Posterior vena cava (tissue), 2 donors: ENCODE measurements at places on chromosomes 5 and 9. TPM values are rescaled to one million over a fixed set of nuclear protein-coding genes. Genes with fewer than 3 reads are reported as not detected.

- no peak for DNase-seq
These were observed 8.5 kb downstream of the GOLPH3 start for GRCh38 chr5:32165597-32165996.

DNA sequence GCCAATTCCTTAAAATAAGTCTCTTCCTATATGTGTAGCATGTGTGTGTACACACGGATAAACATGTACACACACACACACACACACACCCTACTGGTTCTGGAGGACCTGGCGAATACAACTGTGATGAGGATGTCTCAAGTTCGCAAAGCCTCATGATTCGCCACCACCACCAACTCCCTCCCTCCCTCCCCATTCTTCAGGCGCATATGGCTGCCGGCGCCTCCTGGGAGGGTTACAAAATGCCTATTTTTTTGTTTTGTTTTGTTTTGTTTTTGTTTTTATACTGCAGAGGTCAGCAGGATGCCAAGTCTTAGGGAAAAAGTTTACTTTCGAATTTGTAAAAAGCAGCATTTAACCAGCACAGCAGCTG is 88.0 kb downstream of the DAP start:
- DNase-seq: no peak

DNA sequence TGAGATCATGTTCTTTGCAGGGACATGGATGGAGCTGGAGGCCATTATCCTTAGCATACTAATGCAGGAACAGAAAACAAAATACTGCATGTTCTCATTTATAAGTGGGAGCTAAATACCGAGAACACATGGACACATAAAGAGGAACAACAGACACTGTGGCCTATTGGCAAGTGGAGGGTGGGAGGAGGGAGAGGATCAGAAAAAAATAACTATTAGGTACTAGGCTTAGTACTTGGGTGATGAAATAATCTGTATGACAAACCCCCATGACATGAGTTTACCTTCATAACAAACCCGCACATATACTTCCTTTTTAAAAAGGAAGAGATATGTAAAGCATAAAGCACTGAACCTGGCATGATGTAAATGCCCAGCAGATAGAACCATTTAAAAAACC is 99.0 kb downstream of the MEGF10 start:
- DNase-seq: no peak

- no peak for DNase-seq
These were observed 112.4 kb downstream of the SSBP2 start for GRCh38 chr5:81638471-81638870.

GRCh38 chr5:67969631-67970030 is 245.9 kb upstream of the PIK3R1 start:
- no peak for DNase-seq

DNA sequence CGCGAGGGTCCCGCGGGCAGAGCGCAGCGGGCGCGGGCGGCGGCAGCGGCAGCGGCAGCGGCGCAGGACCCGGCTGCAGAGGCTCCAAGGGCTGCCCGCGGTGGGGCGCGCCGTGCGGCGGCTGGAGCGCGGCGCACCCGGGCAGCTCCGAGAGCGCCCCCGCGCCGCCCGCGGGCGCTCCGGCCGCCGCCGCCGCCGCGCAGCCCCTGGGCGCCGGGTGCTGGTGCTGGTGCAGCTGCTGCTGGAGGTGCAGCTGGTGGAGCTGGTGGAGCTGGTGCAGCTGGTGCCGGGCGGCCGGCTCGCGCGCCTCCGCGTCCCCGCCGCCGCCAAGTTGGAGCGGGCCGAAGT is 644 bp downstream of the IER5L start:
- no peak for DNase-seq

DNA sequence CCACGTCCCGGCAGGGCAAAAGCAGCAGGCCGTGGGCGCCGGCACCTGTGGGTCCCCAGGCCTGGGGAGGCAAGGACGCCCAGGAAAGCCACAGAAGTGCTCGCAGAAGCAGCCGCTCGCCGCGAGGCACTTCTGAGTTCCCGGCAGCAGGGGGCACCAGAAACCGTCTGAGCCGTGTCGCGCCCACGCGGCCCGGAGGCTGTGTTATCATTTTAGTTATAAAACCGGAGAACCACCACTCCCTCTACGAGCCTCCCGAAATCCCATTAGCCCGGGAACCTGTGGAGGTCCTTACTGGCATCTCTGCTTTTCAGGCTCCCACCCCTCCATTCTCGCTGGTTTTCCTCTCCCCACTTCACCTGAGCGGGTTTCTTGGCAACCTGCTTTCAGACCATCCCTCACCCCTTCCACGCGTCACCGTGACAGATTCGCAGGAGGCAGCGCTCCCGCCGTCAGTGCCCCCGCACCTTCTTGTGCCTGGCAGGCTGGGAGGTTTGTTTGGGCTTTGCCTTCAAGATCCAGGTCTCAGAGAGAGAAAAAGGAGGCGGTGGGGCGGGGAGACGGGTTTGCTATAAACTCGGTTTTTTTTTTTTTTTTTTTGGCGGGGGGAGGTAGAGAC is 2.3 kb downstream of the GDNF start:
- DNase-seq: peak; percentile 93

GRCh38 chr9:121459513-121459912 is 40.1 kb downstream of the GGTA1 start:
- DNase-seq: no peak

- DNase-seq: no peak
These were observed 116.7 kb downstream of the NR6A1 start for GRCh38 chr9:124654431-124654830.

- no peak for DNase-seq
These were observed 76.3 kb upstream of the PTGER4 start for GRCh38 chr5:40603378-40603777.

- no peak for DNase-seq
These were observed 298.2 kb downstream of the MAN2A1 start for GRCh38 chr5:109987970-109988369.

DNA sequence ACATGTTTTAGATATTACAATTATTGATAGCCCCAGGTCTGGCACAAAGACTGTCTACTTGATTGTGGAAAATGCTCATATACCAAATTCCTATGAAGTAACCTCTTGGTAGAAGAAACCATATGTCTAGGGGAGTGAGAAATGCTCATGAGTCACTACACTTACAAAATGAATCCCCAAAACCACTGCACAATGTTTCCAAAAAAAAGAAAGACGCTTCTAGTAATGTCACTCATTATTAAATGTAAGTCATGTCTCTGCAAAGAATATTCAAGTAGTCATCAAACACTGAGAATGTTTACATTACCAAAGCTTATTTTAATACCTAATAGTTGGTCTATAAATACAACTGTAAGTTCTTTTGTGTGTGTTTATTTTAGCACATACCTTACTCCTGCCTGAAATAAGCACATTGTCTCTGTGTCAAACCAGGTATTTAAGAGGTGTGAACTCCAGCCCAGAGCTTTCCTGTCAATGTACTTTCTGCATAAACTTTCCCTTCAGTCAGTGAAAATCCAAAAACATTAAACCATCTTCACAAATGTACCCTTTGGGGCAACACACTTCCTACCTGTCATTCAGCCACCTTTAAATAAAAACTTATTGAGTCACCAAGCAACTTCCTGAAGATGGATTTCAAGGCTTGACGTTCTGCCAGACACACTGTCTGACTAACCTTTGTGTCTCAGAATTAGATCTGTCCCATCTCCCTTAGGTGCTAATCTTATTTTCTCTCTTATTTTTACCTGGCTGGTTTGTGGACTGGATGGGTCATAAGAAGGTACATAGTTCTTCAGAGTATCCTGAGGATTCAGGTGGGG is 194.0 kb downstream of the NFIB start:
- DNase-seq: no peak

DNA sequence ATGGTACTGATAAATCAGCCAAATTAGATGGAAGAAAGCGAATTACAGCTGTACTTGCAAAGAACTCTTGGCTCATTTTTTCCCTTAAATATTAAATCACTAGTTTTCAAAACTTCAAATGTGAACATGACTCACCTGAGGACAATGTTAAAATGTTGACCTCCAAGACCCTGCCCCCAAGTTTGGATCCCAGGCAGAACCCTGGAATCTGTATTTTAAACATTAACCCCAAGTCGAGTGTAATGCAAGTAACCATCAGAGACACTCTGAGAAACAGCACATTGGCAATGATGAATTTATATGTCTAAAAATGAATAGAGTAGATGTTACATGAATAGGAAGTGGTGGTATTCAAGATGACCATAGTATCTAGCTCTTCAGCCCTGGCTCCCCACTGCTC is 2.3 kb upstream of the CD274 start:
- DNase-seq: no peak

DNA sequence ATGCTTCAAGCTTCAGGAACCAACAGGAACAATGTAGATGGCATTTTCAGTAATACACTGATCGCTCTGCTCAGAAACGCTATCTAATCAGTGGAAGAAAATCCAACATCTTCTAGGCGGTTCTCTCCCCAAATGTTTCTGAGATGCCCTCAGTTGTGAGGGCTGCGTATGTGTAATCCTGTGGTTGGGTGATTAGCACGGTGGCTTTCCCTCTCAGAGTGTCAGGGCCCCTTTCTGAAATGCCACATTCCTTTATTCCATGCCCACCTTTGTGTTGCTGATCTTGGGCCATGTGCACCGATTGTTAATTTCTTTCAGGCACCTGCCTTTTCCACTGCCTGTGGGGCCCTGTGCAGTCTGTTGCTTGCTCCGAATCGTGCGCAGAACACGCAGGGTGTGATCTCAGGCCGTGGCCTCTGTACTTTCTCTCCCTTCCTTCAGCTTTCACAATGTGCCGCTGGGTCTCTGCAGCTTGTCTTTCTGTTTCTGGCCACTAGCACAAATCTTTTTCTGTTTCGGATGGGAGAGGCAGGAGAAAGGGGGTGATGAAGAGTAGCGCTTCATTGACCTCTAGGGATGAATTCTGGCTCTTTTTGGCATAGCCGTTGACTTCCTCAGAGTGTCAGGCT is 324.0 kb downstream of the PARP8 start:
- DNase-seq: no peak

- no peak for DNase-seq
These were observed 41.5 kb upstream of the PTPDC1 start for GRCh38 chr9:94042516-94043360.

GRCh38 chr5:23314827-23315226 is 192.6 kb upstream of the PRDM9 start:
- DNase-seq: no peak

- DNase-seq: no peak
These were observed 76.8 kb downstream of the PALM2AKAP2 start for GRCh38 chr9:109856785-109857184.

GRCh38 chr5:160036243-160036642 is 27.3 kb downstream of the TTC1 start:
- DNase-seq: no peak

- no peak for DNase-seq
These were observed 153.1 kb downstream of the DROSHA start for GRCh38 chr5:31378838-31379237.

DNA sequence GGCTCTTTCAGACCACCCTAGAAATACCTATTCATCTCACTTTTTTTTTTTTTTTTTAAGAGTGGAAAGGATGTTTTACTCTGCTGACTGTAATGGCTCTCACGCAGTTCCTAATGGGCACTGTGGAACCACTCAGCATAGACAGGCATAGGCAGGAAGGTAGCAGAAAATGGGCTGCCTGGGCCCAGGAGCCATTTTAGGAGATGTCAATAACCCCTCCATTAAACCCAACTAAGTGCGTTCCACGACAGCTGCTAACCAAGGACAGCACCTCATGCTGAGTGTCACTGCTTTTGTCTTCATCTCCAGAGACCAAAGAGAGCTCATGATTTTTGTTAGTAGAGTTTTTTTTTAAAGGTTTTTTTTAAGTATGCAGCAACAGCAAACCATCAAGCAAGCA is 15.3 kb downstream of the MAP1B start:
- DNase-seq: no peak

DNA sequence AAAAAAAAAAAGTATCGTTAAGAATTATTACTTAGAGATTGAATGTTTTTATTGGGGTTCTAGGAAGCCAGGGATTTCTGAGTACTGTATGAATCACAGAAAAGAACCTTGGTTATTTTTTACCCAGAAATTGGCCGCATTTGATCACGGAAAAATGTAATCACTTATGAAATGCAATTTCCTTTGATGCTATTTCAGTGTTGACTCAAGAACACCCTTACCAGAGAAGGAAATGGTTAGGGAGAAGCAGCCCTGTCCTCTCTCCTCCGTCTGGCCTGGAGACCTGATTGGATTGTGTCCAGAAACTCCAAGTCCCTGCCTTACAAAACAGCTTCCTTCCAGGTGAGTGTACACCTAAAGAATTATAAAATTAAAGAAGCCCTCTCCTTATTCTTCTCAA is 116.7 kb downstream of the MED10 start:
- DNase-seq: no peak

GRCh38 chr9:124342776-124343485 is 72.3 kb downstream of the PSMB7 start:
- DNase-seq: no peak

GRCh38 chr5:71529682-71530081 is 57.5 kb upstream of the MCCC2 start:
- DNase-seq: no peak

GRCh38 chr5:33425314-33425713 is 15.5 kb upstream of the TARS1 start:
- DNase-seq: no peak

DNA sequence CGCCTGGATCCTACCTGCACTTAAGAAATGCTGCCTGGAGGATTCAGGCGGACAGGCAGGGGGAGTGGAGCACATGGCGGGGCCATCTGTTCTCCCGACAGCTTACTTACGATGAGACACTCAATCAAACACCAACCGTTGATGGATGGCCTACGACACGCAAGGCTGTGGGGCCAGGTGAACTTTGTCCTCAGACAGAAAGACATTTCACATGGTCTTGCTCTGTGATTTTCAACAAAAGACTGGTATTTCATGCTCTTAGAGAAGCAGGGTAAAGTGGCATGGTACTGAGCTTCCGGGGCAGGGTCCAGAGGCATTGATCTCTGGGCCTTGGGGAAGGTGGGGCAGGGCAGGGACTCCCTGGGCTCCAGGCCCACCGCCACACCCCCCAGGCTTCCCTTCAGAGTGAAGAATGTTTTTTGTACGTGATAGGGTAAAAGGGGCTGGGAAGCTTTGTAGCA is 9.1 kb upstream of the OLFM1 start:
- DNase-seq: peak; percentile 43

DNA sequence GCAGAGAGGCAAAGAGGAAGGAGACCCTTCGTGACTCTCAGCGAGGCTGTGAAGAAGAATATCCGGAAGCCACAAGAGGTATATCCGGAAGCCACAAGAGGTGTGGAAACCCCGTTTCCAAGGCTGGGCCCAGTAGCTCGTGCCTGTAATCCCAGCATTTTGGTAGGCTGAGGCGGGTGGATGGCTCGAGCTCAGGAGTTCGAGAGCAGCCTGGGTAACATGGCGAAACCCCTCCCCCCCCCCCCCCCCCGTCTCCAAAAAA is 612 bp upstream of the BBLN start:
- no peak for DNase-seq

GRCh38 chr5:38237681-38238080 is 20.7 kb upstream of the EGFLAM start:
- no peak for DNase-seq

Gene RUFY1
- total RNA-seq: 34.8 TPM

Gene FGF10
- 17.4 TPM for total RNA-seq

Gene FBXW11
- 47.8 TPM for total RNA-seq

Gene PKD2L2
- 0.29 TPM for total RNA-seq

Gene NIPAL4
- 0.52 TPM for total RNA-seq

Gene OXCT1
- total RNA-seq: 44.2 TPM

Gene PIP5K1B
- total RNA-seq: 2.6 TPM

Gene PCDHGA12
- total RNA-seq: 11.6 TPM

Gene MRPS27
- total RNA-seq: 39.1 TPM

Gene OR1N1
- not detected for total RNA-seq

Gene BTNL3
- not detected for total RNA-seq

Gene CCDC180
- 4.9 TPM for total RNA-seq

Gene ACOT12
- 0.14 TPM for total RNA-seq

Gene DMRT3
- not detected for total RNA-seq

Gene TAS2R1
- total RNA-seq: not detected

Gene GBGT1
- 14.2 TPM for total RNA-seq

Gene PAEP
- not detected for total RNA-seq

Gene IL13
- total RNA-seq: 0.29 TPM

Gene ADRA1B
- 4.2 TPM for total RNA-seq
